Spleen (tissue), 13 donors: ENCODE measurements at places on chromosomes 6 and 20.

- no peak for DNase-seq
Measured at GRCh38 chr6:154164397-154164796, 125.4 kb downstream of the OPRM1 start.

- DNase-seq, result no peak
Measured at GRCh38 chr6:100472674-100473073, 8.0 kb upstream of the SIM1 start.

DNA sequence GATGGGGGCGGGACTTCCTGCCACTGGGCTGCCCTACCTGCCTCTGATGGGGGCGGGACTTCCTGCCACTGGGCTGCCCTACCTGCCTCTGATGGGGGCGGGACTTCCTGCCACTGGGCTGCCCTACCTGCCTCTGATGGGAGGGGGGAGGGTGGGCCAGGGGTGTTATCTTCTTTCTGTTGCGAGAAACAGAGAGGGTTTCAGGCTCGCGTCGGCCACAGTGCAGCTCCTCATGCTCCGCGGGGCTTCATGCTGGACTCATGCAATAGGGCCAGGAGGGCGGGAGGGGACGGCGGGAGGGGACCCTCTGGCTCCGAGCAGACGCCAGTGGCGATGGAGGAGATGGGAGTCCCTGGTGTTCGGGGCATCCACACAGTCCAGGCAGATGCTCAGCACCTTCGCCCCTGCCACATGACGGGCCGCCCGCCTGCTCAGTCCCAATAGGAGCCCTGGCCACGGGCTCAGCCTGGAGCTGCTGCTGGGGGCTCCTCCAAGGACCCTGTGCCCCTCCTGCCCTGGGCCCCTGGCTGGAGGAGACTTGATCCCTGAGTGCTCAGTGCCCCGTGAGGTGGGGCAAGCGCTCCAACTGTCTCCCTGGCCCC lies 48.8 kb upstream of the CHRNA4 start:
- DNase-seq, result no peak

DNA sequence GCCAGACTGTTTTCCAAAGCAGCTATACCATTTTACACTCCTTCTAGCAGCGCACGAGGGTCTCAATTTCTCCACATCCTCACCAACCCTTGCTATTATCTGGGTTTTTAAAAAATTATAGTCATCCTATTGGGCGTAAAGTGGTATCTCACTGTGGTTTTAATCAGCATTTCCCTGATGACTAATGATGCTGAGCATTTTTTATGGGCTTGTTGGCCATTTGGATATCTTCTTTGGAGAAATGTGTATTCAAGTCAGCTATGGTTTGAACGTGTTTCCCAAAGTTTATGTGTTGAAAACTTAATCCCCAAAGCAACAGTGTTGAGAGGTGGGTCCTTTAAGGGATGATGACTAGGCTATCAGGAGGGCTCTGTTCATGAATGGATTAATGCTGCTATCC lies 6.7 kb downstream of the MCUR1 start:
- DNase-seq, result no peak

DNA sequence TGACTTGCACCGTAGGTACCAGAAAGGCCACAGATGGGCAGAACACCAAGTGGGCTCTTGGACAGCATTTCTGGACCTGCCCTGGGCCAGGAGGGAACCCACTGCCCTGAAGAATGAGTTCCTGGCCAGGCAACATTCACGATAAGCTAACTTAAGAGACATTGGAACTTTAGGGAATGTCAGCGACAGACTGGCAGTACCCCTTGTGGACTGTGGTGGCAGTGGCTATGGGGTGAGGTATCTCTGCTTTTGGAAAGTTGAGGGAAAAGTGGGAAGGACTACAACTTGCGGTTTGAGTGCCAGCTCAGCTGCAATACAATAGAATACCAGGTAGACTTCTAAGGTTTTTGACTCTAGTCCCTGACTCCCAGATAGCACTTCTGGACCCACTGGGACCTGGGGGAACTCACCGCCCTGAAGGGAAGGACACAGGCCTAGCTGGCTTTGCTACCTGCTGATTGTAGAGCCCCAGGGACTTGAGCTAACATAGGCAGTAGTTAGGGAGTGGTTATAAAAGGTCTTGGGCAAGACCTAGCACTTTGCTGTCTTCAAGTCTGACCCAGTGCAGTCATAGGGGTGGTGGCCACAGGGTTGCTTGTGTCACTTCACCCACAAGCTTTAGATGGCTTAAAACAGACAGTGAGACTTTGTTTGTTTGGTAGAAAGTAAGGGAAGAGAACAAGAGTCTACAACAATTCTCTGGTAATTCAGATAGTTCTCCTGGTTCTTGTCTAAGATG lies 617.6 kb downstream of the COL12A1 start:
- no peak for DNase-seq
